Renal cortex interstitium (tissue), 15 donors: ENCODE measurements at places on chromosomes 7 and 10. TPM values are rescaled to one million over a fixed set of nuclear protein-coding genes. Genes with fewer than 3 reads are reported as not detected.

Gene LIPF
- 0.26 TPM for polyA plus RNA-seq

Gene NME8
- 0.20 TPM for polyA plus RNA-seq

Gene PIK3AP1
- polyA plus RNA-seq = 5.2 TPM

Gene EGR2
- 2.3 TPM for polyA plus RNA-seq

Gene TBXAS1
- 34.5 TPM for polyA plus RNA-seq
